ENCODE measurements at places on chromosomes 16 and 17.

DNA sequence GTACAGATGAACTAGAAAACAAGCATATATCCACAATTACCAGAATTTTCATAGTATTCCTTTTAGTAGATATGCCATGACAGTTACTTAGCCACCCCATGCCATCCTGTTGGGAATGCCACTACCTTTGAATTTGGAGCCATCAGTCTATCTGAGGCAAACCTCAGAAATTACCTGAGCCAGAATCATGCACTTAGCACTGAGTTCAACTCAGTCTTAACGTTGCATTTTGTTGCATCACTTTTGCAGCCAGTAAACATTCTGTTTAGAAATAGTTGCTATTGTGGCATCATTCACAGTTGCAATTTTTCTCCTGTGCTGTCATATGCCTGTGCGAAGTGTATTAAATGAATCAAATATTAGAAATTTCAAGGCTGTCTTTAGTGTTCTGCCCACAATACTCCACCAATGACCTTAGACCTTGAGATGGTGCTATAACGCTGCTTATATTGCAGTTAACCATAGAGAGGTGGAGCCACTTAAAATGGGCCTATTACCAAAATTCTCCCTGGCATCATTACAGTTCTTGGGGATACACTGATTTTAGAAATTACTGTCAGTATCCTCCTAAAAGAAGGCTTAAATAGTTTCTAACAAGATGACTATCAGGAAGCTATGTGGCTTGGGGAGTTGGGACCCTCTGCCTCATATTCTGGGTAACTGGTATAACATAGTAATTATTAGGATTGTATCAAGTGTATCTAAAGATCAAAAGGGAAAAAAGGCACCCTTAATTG lies 11.1 kb downstream of the PTRH2 start:
- no peak for DNase-seq

DNA sequence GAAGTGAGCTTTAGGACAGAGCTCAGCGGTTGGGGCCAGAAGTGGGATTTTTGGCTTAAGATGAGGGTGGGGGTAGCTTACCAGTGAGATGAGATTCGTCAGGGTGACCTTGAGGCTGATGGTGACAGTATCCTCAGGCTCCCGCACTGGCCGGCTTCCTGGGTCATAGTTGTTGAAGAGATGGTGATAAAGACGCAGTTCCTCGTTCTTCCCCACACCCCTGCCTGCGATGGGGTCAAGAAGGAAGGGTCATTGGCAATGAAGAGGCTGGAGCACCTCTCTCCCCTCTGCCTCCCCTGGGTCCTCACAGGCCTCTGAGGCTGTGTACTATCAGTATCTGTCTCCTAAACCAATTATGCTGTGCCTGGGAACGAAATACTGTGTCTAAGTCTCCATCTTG lies 358 bp downstream of the CHRNE start:
- DNase-seq: no peak

GRCh38 chr16:30185683-30186421 lies 2.5 kb downstream of the CORO1A start:
- peak; percentile 70 for DNase-seq

DNA sequence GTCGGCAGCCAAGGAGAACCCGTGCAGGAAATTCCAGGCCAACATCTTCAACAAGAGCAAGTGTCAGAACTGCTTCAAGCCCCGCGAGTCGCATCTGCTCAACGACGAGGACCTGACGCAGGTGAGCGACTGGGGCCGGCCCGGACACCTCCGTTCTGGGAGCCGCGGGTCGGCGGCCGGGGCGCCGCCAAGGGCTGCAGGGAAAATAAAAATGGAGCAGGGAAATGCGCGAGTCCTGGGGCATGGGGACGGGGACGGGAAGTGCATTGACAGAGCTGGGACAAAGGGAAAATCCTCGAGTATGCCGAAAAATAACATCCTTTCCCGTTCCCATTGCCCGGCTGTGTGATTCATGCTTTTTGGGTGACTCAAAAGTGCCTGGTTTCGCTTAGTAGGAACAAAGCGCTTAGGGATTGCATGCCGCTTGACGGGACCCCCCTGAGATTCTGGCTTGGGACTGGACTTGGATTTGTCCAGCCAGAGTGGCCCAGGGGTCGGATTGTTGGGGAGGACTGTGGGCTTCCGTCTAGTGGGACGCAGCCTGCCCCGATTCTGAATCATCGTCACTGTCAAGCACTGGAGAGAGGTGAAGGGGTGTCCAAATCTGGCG lies 699 bp downstream of the MPRIP start:
- no peak for DNase-seq

DNA sequence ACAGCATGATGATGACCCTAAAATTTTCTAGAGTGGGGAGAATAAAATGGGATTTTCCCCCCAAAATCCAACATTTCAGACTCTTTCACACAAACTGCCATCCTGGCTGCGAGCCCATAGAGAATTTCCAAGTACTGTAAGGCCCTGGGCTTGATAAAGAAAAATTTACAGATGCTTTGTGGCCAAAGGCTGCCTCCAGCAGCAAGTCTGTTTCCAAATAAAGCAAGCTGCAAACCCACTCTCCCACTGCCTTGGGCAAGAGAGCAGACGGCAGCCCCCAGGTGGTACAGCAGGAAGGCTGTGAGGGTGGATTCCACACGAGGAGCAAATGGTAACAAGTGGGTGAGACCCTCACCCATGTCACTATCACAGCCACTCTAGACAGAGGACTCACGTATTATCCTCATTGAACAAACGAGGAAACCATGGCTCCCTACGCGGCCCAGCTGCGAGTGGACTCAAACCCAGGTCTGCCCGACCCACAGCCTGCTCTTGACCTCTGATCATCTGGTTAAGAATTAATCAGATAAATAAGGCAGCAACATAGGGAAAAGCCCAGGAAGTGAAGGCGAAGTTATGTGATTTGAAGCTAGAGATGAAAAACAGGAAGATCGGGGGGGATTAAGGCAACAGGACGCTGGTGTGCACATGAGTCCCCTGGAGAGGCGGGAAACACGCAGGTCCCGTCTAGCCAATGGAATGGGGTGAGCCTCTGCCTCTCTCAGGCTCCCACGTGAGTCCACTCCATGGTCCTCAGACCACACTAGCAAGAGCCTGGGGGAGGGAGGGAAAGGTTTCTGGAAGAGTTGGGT lies 37.4 kb downstream of the AXIN2 start:
- no peak for DNase-seq

GRCh38 chr17:37234106-37234505 lies 141.7 kb upstream of the C17orf78 start:
- no peak for DNase-seq

DNA sequence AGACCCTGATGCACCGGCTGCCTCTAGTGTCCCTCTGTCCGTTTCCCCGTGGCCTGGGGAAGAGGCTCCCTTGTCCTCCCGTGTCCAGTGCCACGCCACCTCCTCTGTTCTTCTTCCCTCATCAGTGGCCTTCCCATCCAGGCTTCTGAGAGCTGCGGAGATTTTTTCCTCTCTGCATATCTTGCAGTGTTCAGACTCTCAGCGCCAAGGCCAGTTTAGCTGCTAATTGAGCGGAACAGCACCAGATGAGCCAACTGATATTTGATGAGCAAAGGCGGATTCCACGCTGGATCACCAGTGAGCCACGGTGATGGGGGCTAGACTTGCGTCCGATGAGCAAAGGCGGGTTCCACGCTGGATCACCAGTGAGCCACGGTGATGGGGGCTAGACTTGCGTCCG lies 257.6 kb downstream of the FOXL1 start:
- DNase-seq: no peak

DNA sequence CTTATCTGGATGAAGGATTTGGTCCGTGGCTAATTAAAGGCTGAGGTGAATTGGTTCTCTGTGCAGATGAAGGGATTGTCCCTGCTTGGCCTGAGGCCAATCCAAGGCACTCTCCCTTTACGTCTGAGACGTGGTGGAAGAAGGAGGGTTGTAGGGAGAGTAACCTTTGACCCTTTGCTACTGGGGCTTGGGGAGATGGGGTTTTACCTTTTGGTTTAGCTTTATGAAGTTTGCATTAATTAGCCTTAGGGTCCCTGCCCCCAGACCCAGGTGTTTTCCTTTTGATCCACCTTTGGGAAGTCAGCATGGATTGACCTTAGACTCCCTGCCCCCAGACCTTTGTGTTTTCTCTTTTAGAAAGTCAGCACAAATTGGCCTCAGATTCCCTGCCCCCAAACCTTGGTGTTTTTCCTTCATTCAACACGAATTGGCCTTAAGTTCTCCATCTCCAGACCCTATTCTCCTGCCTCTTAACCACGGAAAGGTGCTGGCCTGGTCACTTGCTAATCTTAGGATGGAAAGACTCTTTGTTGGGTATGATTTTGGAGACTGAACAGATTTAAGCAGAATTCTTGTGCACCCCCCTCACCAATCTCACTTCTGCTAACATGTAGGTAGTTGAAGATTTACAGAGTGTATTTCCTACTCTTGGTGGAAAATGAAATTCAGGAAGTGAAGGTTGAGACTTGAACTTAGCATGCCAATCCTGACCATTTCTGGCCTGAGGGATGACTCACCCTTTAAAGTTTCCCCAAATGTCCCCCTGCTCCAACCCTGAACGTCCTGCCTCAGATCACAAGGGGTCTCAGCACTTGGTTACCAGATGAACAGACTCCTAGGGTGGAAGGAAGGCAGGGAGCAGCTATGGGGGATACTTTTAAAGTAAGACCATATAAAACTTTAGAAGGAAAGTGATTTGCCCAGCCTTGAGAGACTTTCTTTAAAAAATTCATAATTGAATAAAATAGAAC lies 23.1 kb upstream of the MMD start:
- DNase-seq: no peak

GRCh38 chr16:23113185-23113584 lies 36.1 kb downstream of the USP31 start:
- DNase-seq: no peak

Measured in activated CD8-positive, alpha-beta memory T cell treated with anti-CD3 and anti-CD28 coated beads for 4 hours (primary cell).